ENCODE measurements at places on chromosomes 3 and 15.

DNA sequence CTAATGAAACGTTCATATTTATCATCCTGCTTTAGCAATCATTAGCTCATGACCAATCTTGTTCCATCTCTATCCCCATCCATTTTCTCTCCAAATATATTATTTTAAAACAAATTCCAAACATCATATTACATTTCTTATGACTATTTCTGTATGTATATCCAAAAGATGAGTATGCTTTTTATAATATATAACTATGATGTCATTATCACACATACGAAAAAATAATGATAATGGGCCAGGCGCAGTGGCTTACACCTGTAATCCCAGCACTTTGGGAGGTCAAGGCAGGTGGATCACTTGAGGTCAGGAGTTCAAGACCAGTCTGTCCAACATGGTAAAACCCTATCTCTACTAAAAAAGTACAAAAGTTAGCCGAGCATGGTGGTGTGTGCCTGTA, 280.4 kb downstream of the FHIT start:
- DNase-seq = no peak

DNA sequence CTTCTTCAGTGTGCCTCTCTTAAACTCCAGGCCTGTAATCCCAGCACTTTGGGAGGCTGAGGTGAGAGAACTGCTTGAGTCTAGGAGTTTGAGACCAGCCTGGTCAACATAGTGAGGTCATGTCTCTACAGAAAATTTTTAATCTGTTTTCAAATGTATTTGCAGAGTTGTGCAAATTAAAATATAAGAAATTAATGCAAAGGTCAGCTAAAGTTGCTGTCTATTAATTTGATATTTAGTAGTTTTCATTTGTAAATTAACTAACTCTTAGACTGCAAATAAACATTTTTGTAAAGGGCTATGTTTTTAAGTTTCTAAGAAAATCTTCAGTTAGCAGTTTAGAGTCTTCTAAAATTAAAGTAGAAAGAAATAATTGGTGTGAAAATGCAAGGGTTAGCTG, 99.9 kb upstream of the TJP1 start:
- DNase-seq = no peak

GRCh38 chr3:106717178-106717780, 660.0 kb upstream of the CCDC54 start:
- DNase-seq = no peak

DNA sequence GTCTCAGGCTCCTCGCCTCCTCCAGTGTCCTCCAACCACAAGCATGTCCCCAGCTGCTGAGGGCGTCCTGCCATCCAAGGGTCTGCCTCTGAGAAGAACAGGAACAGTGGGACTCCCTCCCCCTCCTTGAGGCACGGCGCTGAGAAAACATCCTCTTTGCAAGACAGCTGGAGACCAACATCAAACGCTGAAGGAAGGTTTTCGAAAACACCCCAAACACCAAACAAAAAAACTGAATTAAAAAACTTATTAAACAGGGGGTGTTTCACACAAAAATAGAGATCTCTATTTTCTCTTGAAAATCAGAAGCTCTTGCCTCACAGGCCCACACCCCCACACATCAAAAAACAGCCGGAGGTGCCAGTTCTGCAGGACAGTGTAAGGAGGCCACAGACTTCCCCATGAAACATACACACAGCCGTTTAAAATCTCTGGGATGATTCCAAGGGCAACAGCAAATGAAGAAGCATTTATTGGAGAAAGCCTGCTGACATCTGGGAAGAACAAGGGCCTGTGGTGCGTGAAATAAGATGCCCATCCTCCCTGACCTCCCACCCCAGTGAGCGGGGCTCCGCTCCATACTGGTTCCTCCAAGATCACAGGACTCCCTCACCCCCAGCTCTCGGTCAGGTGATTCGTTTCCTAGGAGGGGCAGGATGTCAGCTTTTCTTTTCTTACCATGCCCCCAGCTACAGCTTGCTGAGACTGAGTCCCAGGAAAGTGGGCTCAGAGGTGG, 71.3 kb downstream of the NUP210 start:
- no peak for DNase-seq

- DNase-seq = no peak
These were observed 23.7 kb downstream of the QTRT2 start for GRCh38 chr3:114080201-114080600.

GRCh38 chr3:68802111-68802870, 130.1 kb downstream of the TAFA4 start:
- no peak for DNase-seq

DNA sequence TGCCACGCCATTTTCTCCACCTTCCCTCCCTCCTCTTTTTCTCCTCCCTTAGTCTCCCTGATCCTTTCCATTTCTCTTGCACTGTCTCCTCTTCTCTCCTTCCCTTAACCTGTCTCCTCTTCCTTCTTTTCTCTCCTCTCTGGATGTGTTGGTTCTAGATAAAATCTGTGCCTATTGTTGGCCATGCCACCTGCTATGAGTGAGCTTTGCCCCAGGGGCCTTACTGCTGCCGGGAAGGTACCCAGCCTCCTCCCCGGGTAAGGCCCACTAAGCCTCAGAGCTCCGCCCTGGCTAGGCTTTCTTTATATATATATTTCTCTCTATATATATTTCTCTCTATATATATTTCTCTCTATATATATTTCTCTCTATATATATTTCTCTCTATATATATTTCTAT, 14.7 kb downstream of the GPD1L start:
- no peak for DNase-seq

All from thoracic aorta (tissue), 2 donors.